ENCODE measurements at places on chromosomes 7 and 10.

DNA sequence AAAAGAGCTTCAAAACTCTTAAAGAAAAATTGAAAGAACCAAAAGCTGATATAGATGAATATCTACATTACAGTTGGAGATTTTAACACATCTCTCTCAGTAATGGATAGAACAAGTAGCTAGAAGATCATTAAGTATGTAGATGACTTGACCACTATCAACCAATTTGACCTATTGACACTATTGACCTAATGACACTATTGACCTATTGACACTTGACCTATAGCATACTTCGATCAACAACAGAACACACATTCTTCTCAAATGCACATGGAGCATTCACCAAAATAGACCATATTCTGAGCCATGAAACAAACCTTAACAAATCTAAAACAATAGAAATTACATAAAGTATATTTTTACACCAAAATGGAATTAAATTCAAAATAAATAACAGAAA is 22.3 kb downstream of the GIMAP5 start:
- no peak for DNase-seq

DNA sequence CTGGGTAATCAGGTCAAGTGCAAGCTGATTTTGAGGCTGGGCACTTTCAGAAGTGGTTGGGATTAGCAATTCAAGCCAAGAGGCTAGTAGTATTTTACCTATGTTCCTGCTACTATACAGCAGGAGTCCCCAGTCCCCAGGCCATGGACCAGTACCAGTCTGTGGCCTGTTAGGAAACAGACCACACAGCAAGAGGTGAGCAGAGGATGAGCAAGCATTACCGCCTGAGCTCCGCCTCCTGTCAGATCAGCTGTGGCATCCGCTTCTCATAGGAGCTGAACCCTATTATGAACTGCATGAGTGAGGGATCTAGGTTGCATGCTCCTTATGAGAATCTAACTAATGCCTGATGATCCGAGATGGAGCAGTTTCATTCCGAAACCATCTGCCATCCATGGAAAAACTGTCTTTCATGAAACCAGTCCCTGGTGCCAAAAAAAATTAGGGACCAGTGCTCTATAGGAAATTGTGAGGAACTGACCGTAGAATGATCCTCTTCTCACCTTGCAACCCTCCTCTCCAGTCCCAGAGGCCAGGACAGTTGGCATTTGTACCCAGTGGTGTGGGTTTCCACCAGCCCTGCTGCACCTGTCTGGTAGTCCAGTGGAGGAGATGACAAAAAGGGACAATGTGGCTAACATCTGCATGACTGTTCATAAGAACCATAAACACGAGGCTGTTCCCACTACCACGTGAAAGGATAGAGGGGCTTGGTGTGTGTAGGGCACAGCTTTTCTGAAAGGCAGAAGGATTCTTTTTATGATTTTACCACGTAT is 172.5 kb downstream of the KIAA1217 start:
- DNase-seq, result no peak

DNA sequence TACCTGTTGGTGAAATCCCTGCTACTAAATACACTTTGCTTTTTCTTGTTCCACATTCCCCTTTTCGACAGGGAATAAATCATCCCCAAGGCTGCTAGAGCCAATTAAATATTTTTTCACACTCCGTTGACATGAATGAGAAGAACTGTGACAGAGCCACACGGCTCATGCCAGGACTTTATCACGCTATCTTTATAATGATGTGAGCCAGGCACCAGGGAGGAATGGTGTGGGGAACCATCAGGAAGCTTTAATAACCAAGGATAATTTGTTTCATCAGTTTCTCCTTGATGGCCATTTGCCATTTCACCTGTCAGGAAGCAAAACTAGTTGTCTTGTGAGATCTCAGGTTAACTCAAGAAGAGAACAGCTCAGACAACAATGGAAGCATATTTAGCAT is 193.0 kb upstream of the C7orf33 start:
- no peak for DNase-seq

- no peak for DNase-seq
Measured at GRCh38 chr7:77310982-77311381, 105.2 kb downstream of the GSAP start.

DNA sequence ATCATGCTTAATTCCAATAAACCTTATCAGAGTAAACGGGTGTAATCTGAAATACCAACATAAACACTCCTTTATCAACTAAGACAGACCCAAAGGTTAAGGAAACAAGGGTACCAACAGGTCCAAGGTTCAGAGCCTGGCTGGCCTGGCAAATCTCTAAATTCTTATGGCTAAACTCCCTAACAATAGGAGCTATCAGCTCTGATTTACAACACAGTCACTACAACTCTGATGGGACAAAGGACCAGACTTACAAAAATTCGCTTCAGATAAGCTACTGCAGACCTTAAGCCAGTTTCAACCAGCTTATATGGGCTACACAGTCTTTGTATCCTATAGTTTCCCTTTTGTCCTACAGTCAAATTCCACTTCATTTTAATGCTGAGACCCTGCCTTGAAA is 381.9 kb downstream of the ZWINT start:
- no peak for DNase-seq
